ENCODE measurements at places on chromosomes 1 and 21. TPM values are rescaled to one million over a fixed set of nuclear protein-coding genes. Genes with fewer than 3 reads are reported as not detected.

The TMCC2 gene
- total RNA-seq: 0.48 TPM

GRCh38 chr1:111600886-111601386 is 18.7 kb upstream of the RAP1A start:
- DNase-seq: no peak

DNA sequence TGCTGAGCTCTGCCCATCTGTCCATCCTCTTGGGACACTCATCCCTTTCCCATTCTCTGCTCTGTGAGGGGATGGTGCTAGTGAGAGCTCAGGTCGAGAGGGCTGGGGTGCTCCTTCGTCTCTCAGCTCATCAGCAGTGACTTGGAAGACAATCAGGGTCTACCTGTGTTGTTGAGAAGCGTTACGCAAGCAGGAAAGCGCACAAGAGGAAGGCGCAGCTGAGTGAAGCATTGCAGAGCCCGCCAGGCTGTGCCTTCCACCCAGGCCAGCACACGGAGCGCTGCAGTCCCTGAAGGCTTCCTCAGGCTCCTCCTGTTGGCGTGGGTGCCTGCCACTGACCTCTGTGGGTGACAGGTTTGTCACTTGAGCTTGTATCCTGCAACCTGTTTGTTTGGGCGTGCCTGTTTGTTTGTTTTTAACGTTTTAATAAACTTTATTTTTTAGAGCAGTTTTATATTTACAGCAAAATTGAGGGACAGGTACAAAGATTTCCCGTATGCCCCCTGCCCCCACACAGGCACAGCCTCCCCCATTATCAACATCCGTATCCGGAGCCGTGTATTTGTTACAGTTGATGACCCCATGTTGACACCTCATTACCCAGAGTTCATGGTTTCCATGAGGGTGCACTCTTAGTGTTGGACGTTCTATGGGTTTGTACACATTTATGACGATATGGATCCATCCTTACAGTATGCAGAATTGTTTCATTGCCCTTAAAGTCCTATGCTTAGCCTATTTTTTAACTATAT is 36.7 kb downstream of the ADARB1 start:
- DNase-seq: no peak

- peak; percentile 98 for DNase-seq
Observed at GRCh38 chr1:165851034-165851658, 23.7 kb downstream of the UCK2 start.

The TNFRSF18 gene
- total RNA-seq: not detected

GRCh38 chr1:178857126-178857525 is 13.8 kb downstream of the ANGPTL1 start:
- no peak for DNase-seq

The SLC66A1 gene
- 18.4 TPM for total RNA-seq

DNA sequence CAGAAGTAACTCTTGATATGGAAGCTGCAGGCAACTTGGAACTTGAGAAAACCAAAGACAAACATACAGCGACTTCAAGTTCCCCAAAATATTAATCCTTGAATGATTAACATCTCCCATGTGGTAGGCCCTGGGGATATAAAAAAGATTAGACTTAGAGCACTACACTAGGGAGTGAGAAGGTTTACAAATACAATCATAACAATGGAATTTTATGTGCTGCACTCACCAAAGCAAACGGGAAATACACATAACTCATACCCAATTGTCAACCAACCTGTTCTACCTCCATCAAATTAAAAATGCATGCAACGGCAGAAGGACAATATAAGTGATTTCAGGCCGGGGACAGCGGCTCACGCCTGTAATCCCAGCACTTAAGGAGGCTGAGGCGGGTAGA is 3.7 kb downstream of the SMYD3 start:
- no peak for DNase-seq

DNA sequence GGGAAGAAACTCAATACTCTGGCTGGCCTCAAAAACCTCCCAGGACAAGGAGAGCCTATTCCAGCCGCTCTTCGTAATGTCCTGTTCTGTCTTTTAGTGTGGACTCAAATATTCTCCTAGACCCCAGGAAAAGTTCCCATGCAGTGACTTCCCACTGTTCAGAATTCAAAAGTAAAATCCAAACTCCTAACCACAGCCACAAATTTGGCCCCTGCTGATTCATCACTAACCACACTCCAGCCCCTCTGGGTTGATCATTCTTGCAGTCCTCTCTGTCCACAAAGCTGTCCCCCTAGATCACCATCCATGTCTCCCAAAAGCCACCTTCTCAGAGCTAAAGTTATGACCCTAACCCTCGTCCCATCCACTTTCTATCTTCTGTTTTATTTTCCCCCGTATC is 5.1 kb downstream of the CTNNBIP1 start:
- peak; percentile 75 for DNase-seq

DNA sequence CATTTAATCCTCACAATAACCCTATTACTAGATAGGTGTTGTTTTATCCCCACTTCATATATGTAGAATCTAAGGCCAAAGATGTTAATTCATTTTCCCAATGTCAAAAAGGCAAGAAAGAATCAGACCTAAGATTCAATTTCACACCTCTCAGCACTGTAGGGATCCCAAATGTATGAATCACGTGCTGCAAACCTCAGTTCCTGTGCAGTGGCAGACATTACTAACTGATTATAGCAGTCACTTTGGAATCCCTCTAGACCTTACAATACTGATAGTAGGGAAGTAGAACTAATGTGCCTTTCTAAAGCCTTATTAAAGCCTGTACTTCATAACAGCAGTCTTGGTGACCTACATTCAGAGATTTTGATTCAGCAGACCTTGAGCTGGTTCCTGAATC is 2.3 kb downstream of the C1orf87 start:
- no peak for DNase-seq

The DUSP10 gene
- 35.1 TPM for total RNA-seq

GRCh38 chr1:15370781-15371520 is 38.7 kb upstream of the EFHD2 start:
- no peak for DNase-seq

GRCh38 chr1:41775956-41776585 is 142.7 kb downstream of the HIVEP3 start:
- peak; percentile 15 for DNase-seq

GRCh38 chr1:26164036-26164860 is 4.5 kb downstream of the C1orf232 start:
- DNase-seq: no peak

GRCh38 chr1:236524142-236524894 is 536 bp downstream of the LGALS8 start:
- peak; percentile 76 for DNase-seq

GRCh38 chr1:182278144-182279054 is 113.2 kb downstream of the GLUL start:
- DNase-seq: no peak

DNA sequence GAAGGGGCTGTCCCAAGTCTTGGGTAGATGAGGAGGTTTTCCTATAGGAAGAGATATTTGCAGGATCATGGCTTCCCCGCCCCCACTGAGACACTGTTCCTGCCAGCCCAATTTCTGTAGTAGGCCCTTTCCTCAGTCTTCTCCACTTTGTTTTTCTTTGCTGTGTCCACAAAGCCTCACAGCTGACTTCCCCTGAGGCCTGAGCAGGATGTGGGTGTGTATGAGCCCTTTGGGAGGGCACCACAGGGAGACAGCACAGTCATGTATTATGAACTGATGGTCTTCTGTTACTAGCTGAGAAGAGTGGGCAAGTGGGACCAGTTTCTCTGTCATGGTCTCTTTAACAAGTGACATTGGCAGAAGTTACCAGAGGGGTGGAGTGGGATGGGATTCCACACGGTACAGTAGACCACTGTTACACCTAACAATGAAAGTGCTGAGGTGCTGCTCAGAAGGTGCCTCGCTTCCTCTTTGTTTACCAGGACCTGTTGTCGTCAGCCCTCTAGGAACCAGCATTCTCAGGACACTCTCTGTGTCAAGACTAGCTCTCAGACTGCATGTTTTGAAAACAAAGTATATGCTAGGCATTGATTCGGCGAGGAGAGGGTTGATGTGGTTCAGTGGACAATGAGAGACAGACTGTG is 253.8 kb upstream of the HOOK1 start:
- DNase-seq: peak; percentile 22
